NCI-H2171 (cell line): ENCODE measurements at places on chromosomes 3 and 15.

DNA sequence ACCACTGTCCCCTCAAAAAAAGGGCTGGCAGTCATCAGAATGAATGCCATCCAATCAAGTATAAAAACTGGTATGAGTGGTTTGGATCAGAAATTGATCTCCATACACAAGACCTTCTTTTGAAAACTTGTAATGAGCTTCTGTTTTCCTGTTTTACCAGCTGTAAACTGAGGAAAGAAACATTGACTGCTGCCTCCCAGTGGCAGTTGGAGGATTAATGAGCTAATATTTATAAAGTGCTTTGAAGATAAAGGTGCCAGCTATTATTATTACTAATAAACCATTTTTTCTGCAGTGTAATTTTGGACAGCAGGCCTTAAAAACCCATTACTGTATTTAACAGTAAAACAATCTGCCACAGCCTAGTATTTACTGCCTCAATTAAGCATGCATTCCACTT, 11.4 kb downstream of the CHL1 start:
- no peak for DNase-seq

DNA sequence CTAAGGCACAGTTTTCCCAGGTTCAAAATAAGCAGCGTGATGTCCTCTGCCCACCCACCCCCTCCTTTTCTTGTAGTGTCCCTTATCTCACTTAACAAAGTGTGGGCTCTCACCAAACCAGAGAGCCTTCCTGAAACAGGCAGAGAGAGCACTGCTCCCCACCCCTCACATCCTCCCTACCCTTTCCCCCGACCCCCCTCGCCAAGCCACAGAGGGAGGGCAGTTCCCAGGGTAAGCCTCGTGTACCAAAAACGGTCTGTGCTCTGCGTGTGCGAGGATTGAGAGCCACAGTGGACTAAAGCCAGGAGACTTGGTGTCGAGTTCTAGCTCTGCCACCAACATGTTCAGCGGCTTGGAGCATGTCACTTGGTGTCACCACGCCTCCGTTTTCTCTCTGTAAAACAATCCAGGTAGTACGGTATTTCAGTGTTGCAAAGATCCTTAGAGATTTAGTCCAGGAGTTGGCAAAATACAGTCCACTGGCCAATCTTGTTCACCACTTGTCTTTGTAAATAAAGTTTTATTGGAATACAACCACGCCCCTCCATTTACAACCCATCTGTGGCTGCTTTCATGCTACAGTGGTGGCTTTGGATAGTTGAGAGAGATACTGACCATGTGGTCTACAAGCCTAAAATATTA, 249.9 kb downstream of the OPA1 start:
- no peak for DNase-seq

DNA sequence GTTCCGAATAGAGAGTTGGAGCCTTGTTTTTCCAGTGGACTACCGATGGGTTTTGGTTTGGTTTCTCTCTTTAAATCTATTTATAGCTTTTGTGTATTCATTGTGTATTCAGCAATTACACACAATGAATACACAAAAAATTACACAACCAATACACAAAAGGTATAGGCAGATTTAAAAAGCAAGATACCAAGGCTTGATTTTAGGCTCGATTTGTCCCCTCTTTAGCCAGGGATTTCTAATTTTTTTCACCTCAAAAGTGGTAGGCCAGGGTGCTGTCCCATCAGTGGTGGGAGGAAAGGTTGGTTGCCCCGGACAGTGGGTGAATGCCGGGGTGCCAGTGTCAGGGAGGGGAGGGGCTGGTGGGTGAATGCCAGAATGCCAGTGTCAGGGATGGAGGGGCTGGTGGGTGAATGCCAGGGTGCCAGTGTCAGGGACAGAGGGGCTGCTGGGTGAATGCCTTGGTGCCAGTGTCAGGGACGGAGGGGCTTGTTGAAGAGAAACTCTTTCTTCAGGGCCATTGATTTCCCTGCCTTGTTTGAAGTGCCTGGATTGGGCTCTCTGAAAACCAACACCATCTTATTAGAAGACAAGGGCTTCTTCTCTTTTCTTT, 186.2 kb downstream of the GOLGA6L6 start:
- DNase-seq, result no peak

DNA sequence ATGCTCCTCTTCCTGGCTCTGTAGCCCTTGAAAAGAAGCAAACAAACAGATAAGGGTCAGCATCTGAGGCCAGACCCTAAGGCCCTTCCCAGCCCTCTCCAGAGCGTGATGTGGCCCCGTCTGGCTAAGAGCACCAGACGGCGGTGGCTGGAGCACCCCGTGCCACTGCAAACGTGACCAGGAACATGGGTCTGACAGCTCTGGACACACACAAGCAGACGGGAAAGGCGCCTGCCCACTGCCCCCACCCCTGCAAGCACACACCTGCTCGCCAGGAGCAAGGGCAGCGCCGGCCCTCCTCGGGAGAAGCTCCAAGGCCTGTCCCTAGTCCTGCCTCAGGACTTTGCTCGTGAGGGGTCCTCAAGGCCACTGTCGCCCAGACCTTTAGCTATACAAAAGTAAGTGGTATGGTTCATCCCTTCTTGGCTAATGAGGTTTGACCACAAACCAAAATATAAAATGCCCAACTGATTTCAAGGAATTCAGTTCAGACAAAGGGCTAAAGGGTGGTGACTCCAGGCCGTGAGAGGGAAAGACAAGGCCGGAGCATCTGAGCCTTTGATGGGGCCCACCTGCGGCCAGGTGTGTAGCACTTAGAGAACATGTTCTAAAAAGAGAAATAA, 90.4 kb downstream of the XXYLT1 start:
- no peak for DNase-seq

DNA sequence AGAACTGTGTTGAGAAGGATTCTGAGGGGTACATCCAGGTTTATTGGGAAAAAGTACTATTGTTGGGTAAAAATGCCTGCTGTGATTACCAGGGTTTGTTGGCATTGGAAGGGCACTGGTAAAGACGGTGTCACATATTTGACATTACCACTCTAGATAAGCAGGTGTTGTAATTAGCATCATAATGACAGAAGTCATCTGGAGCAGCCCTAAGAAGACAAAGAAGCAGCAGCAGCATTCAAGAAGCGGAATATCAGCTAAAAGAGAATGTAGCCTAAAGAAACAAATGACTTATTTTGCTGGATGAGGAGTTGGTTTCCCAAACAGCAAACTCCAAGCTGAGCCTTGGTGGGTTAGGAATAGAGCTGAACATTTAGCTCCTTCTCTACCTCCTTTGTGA, 30.5 kb upstream of the ZFAND6 start:
- DNase-seq, result no peak

GRCh38 chr3:50268703-50269451, at the start of gene SEMA3B:
SEMA3B (plus strand) TSS chr3:50269147; CDS start chr3:50269241, 94 bp downstream.
- DNase-seq, result no peak

GRCh38 chr3:67540198-67540894, 114.1 kb downstream of the SUCLG2 start:
- DNase-seq, result no peak

DNA sequence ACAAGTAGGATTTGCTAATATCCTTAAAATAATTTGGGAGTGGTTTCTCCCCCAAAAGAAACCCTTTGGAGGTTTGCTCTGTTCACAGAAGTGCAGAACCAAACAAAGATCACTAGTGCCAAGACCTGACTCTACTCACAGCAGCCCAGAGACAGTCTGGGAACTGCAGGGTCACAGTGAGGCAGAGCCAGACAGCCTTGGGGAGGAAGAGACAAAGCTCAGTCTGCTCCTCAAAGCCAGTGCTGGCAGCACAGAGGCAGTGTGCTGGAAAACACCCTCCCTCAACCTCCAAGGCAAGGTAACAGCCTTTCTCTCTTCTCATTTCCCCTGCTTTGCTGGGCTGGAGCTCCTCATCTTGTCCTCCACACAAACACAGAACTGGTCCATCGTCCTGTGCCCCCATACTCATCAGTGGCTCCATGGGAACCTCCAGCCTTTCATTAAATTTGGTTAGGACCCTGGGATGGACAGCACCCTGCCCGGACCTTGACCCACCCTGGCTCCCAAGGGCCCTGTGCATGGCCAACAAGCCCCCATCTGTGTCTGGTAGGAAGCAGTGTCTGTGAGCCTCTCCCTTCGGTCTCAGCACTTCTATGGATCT, 12.6 kb downstream of the RAB6B start:
- DNase-seq, result no peak

GRCh38 chr15:59420986-59421618, 16.9 kb upstream of the FAM81A start:
- DNase-seq, result no peak

- DNase-seq, result no peak
These were observed 1.4 kb downstream of the WDR76 start for GRCh38 chr15:43828061-43828657.

- DNase-seq, result no peak
These were observed 2.4 kb upstream of the ELP6 start for GRCh38 chr3:47515864-47516319.

DNA sequence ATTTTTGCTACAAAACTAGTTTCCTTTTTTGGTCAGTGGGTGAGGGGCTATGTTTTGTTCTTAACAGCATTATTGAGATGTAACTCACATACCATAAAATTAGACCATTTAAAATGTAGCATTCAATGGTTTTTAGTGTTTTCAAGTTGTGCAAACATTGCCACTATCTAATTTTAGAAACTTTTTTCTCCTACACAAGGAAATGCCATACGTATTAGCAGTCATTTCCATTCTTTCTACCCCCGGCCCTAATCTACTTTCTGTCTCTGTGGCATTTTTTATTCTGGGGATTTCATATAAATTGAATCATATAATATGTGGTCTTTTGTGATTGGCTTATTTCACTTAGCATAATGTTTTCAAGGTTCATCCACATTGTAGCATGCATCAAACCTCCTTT, 55.0 kb upstream of the TIPARP start:
- no peak for DNase-seq

DNA sequence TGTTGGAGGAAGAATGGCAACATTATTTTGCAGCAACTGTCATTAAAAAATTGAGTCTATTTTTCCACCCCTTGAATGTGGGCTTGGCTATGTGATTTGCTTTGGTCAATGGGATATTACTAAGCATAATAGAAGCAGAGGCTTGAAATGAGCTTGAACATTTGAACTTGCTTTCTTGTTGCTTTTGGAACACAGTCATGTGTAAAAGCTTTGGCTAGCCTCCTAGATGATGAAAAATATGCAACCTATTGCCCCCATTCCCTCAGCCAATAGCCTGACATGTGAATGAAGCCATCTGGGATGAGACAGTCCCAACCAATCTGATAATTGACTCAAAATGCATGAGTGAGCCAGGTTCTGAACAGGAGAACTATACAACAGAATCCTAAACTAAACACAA, 78.4 kb downstream of the PLSCR2 start:
- DNase-seq, result no peak

- no peak for DNase-seq
These were observed 525.3 kb upstream of the ZNF717 start for GRCh38 chr3:76310667-76311066.

DNA sequence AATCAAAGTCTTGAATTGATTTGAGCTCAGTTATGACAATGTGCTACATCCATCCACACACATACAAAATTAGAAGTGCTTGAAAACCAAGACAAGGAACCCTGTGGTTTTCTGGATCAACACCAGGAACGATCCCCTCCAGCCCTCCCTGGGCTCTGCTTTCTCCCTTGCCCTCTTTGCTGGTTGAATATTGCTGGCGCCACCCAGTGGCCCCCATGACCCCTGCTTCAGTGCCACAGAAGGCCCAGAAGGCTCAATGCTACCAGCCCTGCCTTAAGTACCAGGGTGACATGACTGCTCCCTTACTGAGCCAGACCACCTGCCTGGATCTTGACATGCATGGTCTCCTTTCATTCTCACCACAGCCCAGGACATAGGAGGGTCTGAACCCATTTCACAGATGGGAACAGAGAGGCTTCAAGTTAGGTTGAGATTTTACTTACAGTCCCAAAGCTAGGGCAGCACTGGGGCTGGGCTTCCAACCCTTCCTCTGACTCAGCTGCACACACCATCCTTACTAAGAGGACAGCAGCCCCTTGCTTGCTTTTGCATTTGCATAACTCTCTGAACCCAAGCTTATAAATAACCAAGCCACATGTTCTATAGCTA, 15.0 kb downstream of the IL12A start:
- DNase-seq, result no peak

- DNase-seq, result no peak
These were observed 6.6 kb downstream of the B3GNT5 start for GRCh38 chr3:183259621-183260020.

DNA sequence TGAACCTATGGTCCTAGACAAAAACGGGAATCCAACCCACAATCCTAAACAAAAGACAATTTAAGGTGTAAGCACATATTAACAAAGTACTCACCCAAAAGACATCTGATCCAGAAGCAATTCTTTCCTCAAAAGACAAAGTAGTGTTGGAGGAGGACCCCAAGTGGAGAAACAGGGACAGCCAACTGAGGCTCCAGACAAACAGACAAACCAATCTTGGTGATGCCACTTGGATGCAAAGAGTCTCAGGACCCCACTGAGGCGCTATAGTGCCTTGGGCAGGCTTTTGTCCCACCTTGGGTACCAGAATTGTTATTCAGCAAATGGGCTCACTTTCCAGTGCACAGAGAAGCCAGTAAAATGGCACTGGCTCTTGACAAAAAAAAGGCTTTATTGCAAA, 613.8 kb downstream of the DIPK2A start:
- no peak for DNase-seq

- no peak for DNase-seq
These were observed 162.7 kb upstream of the AGTR1 start for GRCh38 chr3:148535001-148535400.

GRCh38 chr3:169556909-169557308, 106.6 kb downstream of the MECOM start:
- DNase-seq, result no peak

GRCh38 chr15:96693990-96694517, 363.6 kb downstream of the NR2F2 start:
- DNase-seq, result no peak

DNA sequence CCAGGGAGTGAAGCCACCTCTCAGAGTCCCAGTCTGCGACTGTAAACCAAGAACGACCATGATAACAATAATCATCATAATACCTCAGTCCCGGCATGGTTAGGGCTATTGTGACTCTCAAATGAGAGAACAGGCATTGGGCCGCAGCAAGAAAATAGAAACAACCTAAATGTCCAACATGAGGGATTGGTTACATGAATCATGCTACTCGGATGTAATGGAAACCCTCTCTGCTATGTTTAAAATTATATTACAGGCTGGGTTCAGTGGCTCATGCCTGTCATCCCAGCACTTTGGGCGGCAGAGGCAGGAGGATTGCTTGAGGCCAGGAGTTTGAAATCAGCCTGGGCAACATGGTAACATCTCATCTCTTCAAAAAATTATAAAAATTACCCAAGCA, 2.8 kb downstream of the CPN2 start:
- DNase-seq, result no peak
